Coronary artery (tissue), 2 donors: ENCODE measurements at places on chromosomes 5 and 9.

DNA sequence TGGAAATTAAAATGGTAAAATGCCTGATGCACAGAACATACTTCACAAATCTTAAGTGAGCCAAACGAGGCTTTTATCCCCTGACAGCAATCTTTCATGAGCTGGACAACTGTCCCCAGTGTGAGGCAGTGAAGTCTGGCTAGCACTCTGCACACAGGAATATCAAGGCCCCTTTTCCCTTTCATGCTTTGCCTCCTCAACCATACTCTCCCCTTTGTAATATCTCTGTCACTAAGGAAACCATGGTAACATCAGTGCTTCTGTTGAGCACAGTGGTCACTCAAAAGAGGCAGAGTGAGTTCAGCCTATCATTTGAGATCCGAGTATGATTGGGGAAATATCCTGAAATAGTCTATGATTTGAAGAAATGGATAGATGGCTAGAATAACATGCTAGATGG lies 318.3 kb downstream of the ENC1 start:
- DNase-seq, result no peak

GRCh38 chr9:120857481-120857880 lies 14.8 kb upstream of the PSMD5 start:
- no peak for DNase-seq

GRCh38 chr9:129280236-129280622 lies 102.2 kb upstream of the IER5L start:
- peak; percentile 45 for DNase-seq

DNA sequence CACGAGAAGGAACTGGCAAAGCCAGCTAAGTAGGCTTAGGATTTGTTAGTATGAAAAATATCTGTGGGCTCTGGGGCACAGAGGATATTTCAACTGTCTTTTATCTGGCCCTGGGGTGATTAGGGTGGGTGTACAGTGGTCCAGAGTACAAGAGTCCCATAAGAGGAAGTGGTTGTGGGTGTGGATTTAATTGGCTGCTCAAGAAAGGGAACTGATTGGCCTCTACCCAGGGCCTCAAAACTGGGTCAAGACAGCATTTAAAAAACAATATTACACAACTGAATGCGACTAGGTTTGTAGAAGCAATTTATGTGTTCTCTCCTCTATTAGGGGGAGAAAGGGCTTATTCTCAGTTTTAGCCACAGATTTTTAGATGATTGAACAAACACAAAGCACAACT lies 1353.4 kb upstream of the WWC1 start:
- DNase-seq, result no peak

DNA sequence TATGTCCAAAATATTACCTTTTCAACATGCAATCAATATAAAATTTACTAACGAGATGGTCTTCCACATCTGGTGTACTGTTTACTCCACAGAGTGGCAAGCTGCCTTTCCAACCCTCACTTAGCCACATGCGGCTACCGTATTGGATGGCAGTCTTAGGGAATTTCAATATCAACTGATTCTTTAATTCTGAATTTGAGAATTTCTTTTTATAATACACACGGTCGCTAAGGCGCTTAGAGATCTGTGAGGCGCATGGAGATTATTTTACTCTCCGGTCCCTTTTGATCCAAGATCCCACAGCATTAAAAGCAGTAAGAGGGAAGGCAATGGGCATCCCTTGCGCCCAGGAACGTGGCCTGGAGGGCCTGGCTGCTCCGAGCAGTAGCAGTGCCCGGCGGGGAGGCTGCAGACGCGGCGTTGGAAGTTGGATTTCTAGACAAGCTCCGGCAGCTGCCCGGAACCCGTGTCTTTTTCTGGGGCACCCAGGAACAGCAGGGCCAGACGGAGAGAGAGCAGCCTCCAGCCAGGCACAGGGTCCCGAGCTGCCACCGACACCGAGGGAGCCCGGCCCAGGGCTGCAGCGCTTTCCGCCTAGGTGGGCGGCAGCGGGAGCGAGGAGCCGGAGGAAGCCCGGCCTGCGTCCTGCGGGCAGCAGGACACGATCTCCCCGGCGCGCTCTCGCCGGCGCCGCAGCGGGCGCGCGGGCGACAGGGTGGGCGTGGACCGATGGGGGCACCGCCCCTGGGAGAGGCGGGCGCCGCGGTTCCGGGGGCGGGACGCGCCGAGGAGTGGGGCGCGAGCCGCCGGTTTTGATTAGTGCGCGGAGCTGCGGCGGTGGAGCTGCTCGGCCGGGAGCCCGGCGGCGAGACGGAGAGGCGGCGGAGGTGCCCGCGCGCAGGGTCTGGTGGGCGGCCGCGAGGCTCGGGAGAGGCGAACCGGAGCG lies at the start of gene UGCG:
Gene UGCG (plus strand): TSS at position 819 of the 946 bp plus-strand sequence. CDS start 402 bp downstream, outside the sequence.
- DNase-seq, result peak; percentile 89

- no peak for DNase-seq
These were observed 483 bp upstream of the PLPP6 start for GRCh38 chr9:4661611-4662010.

DNA sequence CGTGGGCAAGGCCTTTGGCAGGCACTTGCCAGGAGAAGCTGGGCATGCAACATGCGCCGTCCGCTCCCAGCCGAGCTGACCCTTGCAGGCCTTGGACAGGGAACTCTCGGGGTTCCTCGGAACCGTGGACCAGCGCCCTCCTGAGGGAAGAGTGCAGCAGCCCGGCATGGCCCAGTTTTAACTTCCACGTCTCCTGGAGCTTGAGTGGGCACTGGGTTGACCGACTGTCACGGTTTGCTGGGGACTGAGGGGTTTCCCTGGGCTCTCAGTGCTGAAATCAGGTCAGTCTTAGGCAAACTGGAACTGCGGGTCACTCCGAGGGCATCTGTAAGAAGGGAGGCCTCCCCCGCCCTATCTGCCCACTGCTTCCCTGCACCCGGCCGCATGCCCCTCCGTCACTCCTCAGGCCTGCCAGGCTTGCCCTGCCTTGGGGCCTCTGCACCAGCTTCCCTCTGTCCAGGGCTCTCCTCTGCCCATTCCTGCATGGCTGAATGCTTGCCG lies 87.0 kb upstream of the PHYKPL start:
- no peak for DNase-seq
